ENCODE measurements at places on chromosomes 2 and 18.

DNA sequence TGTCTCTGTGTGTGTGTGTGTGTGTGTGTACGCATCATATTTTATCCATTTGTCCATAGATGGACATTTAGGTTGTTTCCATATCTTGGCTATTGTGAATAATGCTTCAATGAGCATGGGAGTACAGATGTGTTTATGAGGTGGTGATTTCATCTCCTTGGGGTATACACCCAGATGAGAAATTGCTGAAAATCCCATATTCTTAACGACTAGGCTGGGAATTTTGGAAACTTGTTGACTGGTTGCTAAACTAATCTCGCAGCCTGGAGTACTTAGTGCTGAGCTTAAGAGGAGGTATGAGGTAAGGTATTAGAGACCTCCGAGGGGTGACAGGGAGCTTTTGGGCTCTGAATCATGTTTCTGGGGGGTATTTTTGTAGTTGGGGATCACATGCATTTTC lies 66.0 kb upstream of the SPRED2 start:
- no peak for DNase-seq

- DNase-seq: no peak
Measured at GRCh38 chr2:232809349-232810124, 33.2 kb upstream of the KCNJ13 start.

DNA sequence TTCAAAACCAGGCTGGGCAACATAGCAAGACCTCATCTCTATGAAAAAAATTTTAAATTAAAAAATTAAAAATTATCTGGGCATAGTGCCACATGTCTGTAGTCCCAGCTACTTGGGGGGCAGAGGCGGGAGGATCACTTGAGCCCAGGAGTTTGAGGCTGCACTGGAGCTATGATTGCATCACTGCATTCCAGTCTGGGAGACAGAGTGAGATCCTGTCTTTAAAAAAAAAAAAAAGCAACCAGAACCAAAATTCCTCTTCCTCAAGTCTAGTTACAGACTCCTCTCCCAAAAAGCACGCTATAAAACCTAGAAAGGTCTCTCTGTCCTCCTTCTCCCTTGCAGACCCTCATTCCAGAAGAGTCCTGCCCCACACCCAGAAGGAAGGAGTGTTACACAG lies 23.9 kb downstream of the TNFAIP6 start:
- no peak for DNase-seq

GRCh38 chr2:149075853-149076252 lies 37.4 kb downstream of the LYPD6B start:
- DNase-seq: no peak

- no peak for DNase-seq
Measured at GRCh38 chr18:40346146-40346545, 1608.9 kb upstream of the PIK3C3 start.

GRCh38 chr18:76426737-76427305 lies 68.2 kb downstream of the ZNF516 start:
- peak; percentile 40 for DNase-seq

DNA sequence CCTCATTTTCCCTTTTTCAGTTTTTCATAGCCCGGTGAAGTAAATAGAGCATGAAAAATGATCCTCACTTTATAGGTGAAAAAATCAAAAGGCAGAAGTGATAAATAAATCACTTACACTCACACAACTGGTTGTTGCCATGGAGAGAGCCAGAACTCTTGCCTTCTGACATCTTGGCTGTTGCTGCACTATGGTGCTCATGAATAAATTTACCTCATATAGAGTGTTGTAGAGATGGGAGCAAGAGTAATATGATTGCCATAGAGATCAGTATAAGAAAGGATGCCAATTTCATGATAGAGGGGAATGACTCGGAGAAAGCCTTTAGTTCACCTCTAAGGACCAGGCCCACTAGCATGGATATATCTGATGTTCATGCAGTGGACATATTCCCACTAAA lies 82.5 kb upstream of the TMEM178A start:
- DNase-seq: no peak

DNA sequence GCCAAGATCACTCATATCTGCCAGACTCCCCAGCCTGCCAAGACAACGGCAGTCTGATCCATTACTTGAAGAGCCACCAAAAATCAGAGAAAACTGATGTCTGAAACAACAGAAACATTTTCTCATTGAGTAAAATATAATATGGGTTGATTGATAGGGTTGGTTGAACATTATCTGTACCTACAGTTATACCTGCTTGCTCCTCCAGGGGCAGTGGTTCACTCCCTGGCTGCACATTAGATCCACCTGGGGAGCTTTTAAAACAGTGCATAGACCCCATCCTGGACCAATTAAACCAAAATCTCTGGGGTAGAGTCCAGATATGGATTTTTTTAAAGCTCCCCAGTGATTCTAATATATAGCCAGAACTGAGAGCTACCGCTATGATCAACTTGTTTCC lies 43.6 kb upstream of the SLC14A2 start:
- no peak for DNase-seq

DNA sequence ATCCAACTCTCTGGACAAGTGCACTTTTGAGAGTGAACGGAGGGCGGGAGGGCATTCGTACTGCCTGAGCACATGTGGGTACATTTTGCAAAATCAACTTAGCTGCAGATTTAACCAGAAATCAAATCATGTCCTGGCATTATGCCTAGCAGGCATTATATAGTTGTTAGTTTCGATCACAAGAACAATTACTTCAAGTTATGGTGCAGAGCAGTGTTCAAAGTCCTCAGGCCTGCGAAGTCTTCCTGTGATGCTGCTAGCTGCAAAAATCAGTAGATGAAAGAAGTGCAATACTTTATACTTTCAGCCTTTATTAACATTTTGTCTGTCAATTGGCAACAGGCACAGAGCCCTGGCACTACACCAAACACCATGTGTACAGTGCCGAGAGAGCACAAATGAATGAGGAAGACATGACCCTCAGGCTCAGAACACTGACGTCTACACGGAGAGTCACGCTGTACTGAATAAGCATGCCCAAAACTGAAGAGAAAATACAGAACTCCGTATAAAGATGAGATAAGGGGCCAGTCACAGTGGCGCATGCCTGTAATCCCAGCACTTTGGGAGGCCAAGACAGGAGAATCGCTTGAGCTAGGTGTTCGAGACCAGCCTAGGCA lies 92.1 kb upstream of the CREB1 start:
- no peak for DNase-seq

GRCh38 chr18:41643427-41643826 lies 311.6 kb upstream of the PIK3C3 start:
- peak; percentile 35 for DNase-seq
